ENCODE measurements at places on chromosomes 5 and 9.

- no peak for DNase-seq
Measured at GRCh38 chr5:133297293-133297692, 245.5 kb downstream of the HSPA4 start.

DNA sequence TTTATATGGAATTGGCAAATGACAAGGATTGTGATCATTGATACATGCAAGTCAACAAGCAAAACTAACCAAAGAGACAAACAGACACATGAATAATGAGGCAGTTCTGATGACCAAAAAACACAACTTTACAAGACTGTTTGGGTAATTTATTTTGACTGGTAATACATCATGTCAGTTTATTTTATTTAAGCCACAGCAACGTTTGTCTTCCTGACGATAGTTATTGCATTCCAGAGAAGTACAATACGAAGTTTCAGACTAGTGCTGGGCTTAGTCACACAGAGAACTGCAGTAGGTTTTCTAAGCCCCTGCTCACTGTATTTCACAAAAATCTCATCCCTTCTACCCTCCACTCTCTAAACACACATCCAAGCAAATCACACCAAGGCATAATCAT lies 514.2 kb downstream of the RAB3C start:
- DNase-seq = no peak

GRCh38 chr5:58849223-58849622 lies 266.3 kb downstream of the RAB3C start:
- DNase-seq = no peak

- DNase-seq = peak; percentile 81
Measured at GRCh38 chr9:127503947-127504886, 52.9 kb downstream of the LRSAM1 start.

GRCh38 chr5:169006842-169007790 lies 293.8 kb downstream of the SLIT3 start:
- DNase-seq = no peak

GRCh38 chr5:128341056-128341455 lies 197.0 kb downstream of the FBN2 start:
- no peak for DNase-seq

DNA sequence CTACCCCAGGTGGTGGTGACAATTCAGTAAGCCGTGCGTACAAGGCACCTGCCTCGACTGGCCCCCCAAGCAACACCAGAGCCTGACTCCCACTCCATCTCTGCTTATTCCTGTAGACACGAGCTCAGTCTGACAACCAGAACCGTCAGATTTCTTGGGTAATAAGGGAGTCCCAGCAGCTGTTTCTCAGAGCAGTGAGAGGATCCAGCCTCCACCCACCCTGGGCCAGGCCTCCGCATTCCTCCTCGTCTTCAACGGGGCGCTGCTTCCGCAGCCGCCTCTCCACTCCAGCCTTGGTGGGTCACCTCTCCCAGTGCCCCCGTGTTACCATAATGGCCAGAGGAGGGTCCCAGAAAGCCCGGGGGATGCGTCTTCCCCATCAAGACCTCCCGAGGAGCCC lies 27.7 kb upstream of the GFPT2 start:
- DNase-seq = no peak

- DNase-seq = no peak
Measured at GRCh38 chr9:8371686-8372085, 572.1 kb upstream of the DMAC1 start.

GRCh38 chr9:78618735-78619134 lies 321.8 kb downstream of the PSAT1 start:
- no peak for DNase-seq

DNA sequence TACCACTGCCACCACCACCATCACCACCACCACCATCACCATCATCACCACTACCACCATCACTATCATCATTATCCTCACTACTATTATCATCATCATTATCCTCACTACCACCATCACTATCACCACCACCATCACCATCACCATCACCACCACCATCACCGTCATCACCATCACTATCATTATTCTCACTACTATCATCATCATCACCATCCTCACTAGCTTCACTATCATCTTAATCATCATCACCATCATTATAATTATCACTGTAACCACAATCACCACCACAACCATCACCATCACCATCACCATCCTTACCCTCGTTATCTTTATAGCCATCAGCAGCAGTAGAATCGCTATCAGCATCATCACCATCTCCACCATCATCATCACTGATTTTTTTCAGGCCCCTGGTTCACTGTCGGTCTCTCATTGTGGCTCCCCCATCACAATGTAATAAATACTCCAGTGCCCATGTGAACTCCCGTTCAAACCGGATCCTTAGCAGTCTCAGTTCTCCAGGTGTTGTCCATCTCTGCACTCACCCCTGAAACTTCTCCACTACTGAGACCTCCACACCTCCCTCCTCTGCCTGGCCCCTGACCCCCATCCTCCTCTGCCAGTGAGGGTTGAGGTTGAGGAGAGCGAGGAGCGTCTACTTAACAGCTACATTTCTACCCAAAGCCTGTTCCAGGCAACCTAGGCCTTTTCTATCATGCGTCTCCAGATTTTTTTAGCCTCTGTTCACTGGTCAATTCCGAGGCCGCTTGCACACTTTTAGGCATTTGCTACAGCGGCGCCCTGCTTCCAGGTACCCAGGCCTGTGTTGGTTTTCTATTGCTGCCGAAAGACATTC lies 238.2 kb downstream of the PBX3 start:
- no peak for DNase-seq

DNA sequence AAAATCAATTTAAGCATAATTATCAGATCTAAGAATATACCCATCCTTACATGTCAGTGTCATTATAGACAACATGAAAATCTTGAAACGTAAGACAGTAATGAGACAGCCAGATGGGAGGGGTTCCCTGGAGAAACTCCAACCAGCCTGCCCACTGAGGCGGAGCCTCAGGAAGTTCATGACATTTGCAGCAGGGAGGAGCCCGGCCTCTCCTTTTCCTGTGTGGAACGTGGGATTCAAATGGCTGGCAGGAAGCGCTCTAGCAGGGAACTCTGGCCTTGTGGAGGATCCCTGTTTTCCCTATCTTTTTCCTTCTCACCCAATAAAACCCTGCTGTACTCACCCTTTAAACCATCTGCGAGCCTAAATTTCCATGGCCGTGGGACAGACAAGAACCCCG lies 176.6 kb upstream of the KCNN2 start:
- no peak for DNase-seq

DNA sequence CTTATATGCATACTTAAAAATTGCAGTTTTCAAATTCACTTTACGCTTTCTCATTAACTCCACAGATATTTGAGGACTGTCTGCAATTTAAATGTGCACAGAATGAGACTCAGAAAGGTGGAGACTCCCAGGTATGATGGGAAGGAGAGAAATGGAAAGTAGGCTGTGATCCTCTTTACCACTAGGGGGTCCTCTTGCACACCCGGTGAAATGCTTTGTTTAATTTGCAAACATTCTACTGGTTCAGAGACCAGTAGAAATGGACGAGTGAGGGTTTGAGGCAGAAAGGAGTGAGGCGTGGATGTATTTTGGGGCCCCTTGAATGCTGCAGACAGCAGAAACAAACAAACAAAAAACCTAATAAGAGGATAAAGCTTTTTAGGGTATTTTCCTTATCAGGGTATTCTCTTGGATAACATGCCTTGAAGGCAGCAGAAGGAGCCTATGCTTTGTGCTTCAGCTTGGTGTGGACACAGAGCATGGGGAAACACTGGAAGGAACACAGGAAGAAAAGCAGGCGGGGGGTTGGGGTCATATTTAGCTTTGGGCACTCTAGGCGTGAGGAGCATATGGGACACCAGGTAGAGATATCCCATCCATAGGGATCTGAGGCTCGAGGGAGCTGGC lies 410.1 kb downstream of the DMRT2 start:
- no peak for DNase-seq

GRCh38 chr5:431001-431710 lies 11.8 kb upstream of the EXOC3 start:
- peak; percentile 50 for DNase-seq

DNA sequence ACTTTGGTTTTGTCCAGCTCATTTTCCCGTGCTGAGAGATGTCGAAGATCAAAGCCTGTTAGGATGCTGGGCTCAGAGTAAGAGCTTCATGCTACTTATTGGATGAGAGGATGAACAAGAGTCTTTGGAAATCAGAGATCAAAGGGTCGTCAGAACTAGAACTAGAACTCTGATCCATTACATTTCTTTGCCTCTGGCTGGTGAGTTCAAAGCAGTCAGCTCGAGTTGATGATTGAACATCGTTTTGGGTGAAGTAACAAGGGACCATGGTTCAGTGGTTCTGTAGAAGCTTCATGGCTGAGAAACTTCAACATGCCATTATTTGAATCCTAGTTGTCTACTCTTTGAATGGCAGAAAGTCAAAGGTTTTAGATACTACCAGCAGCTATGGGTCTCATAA lies 320.3 kb downstream of the ARHGEF28 start:
- no peak for DNase-seq

GRCh38 chr5:10836986-10837385 lies 76.0 kb upstream of the DAP start:
- DNase-seq = no peak

- DNase-seq = no peak
Measured at GRCh38 chr5:97495301-97495700, 312.3 kb upstream of the RIOK2 start.

- DNase-seq = no peak
Measured at GRCh38 chr9:89879276-89879675, 274.5 kb downstream of the GADD45G start.

GRCh38 chr9:134328841-134329575 lies 2.8 kb downstream of the RXRA start:
- no peak for DNase-seq

DNA sequence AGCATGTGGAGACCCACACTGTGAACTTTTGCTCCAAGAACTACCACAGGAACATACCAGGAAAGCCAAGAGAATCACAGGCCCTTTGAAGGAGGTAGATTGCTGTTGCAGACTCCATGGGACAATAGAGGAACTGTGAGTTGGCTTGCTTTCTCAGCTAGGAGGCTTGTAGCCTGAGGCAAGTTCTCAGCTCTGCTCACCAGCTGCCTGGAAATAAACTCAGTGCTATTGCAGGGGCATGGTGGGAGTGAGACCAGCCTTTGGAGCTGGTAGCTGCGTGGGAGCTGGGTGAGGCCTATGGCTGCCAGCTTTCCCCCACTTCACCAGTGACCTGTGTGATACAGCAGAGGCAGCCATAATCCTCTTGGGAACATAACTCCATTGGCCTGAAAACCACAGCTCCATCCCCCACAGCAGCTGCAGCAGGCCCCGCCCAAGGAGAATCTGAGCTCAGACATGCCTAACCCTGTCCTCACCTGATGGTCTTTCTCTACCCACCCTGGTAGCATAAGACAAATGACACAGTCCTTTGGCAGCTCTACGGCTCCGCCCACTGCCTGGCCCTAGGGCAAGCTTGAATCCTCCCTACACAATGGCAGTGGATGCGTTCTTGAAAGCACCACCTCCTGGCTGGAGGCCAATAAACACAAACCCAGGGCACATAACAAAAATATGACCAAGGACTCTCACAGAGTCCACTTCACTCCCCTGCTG lies 389.5 kb downstream of the KIF4B start:
- no peak for DNase-seq

DNA sequence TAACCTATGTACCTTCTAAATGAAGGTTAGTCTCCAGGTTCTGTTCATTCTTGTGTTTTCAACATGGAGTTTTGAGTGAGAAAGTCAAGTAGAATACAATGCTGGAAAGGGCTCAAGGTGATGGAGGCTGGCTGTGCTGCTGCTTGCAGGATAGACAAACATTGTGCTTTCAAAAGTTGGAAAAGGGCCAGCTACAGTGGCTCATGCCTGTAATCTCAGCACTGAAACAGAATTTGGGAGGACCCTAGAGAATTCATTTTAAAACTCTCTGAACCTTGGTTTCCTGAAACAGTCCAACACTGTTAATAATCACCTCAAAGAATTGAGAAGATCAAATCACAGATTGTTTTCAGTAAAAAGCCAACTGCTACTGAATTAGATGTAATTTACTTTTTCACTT lies 15.4 kb upstream of the IARS1 start:
- no peak for DNase-seq

DNA sequence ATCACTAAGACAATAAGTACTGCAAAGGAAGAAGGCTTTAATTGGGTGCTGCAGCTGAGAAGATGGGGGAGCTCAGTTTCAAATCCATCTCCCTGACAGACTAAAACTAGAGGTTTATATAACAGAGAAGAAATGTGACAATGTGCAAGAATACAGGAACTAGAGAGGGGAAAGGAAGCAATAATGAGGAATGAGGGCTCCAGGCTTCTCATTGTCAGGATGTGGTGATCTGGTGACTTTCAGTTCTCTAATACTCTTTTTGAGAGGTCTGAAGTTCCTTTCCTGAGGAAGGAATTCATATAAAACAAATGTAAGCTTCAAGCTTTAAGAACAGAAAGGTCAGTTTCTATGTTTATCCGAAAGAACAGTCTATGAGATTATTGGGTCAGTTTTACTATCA lies 42.5 kb upstream of the SPATA31E1 start:
- no peak for DNase-seq

DNA sequence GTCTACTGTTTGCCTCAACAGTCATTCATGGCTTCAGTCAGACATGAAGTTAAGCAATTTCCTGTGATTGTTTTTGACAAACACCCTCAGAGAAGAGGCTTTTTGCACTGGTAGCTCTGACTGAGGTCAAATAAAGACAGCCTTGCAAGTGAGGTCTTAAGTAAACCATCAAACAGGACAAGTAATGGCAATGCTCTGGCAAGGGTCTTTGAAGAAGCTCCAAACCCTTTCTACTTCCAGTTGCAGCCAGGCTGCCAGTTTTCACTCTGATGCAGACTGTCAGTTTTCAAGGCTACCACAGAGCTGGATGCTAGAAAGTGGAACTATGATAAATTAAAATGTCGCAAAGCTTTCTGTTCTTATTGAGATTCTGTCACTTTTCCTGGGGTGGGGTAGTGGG lies 421.5 kb upstream of the PTGER4 start:
- no peak for DNase-seq

DNA sequence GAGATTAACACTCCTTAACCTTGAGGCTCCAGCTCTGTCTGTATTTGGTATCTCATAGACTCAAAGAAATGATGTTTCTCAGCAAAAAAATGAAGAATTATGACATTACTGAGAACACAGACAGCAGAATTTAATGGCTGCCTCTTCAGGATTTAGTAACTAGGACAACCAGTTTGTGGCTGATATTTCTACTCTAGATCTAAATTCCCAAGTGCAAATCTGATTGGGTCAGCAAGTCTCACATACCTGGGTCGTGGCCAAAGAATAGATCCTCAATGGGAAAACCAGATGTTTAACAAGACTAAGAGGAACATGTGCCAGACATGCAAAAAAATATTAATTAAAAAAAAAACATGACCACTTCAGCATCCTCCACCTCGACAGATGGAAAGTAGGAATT lies 608.9 kb downstream of the DTWD2 start:
- no peak for DNase-seq

GRCh38 chr9:81477669-81478068 lies 211.7 kb downstream of the TLE1 start:
- DNase-seq = no peak

GRCh38 chr5:137609127-137609526 lies 110.0 kb upstream of the SPOCK1 start:
- DNase-seq = no peak
